Fibroblast of the aortic adventitia (primary cell): ENCODE measurements at places on chromosomes 2 and 18. TPM values are rescaled to one million over a fixed set of nuclear protein-coding genes. Genes with fewer than 3 reads are reported as not detected.

DAPL1 gene
- not detected in 2 replicates for total RNA-seq

ARHGAP25 gene
- total RNA-seq = 0.36 and 2.2 TPM in 2 replicates

EML6 gene
- 0.49 and 2.8 TPM in 2 replicates for total RNA-seq

CNRIP1 gene
- 40.0 and 46.9 TPM in 2 replicates for total RNA-seq

CHN1 gene
- total RNA-seq = 2.3 and 3.3 TPM in 2 replicates

UGT1A10 gene
- 0.41 TPM in 1 of 2 replicates, not detected in the other for total RNA-seq
